ENCODE measurements at places on chromosomes 4 and X. TPM values are rescaled to one million over a fixed set of nuclear protein-coding genes. Genes with fewer than 3 reads are reported as not detected.

Gene PPAT
- 7.0 TPM for total RNA-seq

Gene CFAP99
- total RNA-seq: 0.18 TPM

DNA sequence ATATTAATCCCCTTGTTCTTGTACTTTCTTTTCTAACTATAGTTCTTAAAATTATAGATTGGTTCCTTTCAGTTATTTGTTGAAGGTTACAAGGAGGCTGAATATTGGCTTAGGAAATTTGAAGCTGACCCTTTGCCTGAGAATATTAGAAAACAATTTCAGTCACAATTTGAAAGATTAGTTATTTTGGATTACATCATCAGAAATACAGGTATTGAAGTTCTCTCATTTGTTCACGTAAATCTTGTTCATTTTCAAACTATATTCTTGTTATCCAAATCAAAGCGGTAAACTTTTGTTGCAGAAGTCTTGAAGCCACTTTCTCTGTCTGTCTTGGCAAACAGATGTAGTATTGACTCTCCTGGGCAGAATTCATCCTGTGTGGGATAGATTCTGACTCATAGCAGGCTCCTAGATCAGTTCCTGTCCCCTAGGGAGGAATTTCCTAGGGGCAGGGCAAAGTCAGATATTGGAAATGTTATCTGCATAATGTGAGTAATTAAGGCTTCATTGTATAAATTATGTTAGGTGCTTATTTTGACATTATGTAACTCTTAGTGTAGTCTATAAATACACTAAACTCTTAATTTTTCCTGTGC lies 25.2 kb downstream of the PI4K2B start:
- no peaks in the 10 kb centered on the region for H3K27me3 ChIP-seq
- no peak overlapping the region for H3K4me3 ChIP-seq
- no peaks in the 10 kb centered on the region for H3K36me3 ChIP-seq
- no peak overlapping the region for H3K27ac ChIP-seq

GRCh38 chr4:15513545-15513944 lies 43.9 kb downstream of the CC2D2A start:
- no peak overlapping the region for H3K4me3 ChIP-seq
- H3K27ac ChIP-seq: no peak overlapping the region
- H3K36me3 ChIP-seq: no peaks in the 10 kb centered on the region
- no peaks in the 10 kb centered on the region for H3K27me3 ChIP-seq
- no peaks in the 10 kb centered on the region for H3K4me1 ChIP-seq

Gene CLTRN
- 0.36 TPM for total RNA-seq

Gene CT45A5
- total RNA-seq: not detected

GRCh38 chr4:153676486-153676885 lies 7.6 kb upstream of the TLR2 start:
- H3K27ac ChIP-seq: no peak overlapping the region
- no peaks in the 10 kb centered on the region for H3K36me3 ChIP-seq
- no peaks in the 10 kb centered on the region for H3K4me1 ChIP-seq
- no peak for DNase-seq

Gene SMARCA1
- 41.9 TPM for total RNA-seq

DNA sequence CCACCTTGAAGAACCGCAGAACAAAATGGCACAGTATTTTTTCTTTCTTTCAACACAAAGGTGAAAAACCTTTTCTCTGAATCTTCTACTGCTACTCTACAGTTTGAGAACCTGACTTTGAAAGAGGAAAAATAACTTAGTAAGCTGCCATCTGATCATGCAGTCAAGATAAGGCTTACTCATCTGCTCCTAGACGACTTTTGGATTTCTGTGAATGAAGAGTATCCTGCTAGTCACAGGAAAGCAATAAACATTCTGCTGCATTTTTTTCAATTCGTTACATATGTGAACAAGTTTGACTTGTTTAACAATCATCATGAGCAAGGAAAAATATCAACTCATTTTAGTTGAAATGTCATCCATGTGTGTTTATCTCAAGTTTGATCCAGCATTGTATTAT lies 25.2 kb downstream of the TIGD2 start:
- H3K27ac ChIP-seq: no peak overlapping the region
- H3K4me3 ChIP-seq: no peak overlapping the region
- H3K4me1 ChIP-seq: no peaks in the 10 kb centered on the region
- H3K27me3 ChIP-seq: no peaks in the 10 kb centered on the region

- no peak overlapping the region for H3K27ac ChIP-seq
- peak; percentile 35 for DNase-seq
- no peak overlapping the region for H3K4me3 ChIP-seq
- no peaks in the 10 kb centered on the region for H3K4me1 ChIP-seq
Measured at GRCh38 chr4:175891851-175892250, 79.8 kb upstream of the GPM6A start.

DNA sequence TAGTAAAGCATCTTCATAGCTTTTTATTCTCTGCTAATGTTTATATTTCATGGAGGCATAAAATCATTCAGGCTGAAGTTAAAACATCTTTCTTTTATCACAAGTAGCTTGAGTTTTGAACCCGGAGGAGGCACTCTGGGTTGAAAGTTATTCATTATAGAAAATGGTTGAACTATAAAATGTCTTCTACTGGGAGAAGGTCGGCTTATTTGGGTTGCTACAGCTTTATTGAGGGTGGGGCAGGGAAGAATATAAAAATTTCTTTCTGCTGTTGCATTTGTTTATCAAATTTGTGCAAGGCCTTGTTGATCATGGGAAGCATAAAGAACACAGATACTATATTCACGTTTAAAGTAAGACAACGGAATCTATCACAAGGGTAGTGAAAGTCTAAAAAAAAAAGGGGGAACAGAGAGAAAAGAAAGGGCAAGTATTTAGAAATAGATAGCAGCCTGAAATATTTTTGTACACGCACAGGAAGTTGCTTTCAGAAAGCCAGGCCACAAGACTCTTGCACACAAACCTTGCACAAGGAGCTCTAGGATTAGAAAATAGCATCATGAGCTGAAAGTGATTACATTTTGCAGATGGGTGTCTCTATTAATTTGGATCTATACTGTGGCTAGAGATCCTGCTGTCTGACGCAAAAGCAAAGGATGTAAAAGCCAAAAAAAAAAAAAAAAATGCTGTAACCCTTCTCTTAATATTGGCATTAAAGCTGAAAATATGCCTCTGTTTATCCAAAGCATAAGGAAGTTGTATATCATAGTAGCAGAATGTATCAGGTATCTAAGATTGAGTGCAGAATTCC lies 37.2 kb upstream of the FAM9C start:
- no peak overlapping the region for H3K27ac ChIP-seq
- H3K4me3 ChIP-seq: no peak overlapping the region

Gene PLK4
- 14.6 TPM for total RNA-seq

DNA sequence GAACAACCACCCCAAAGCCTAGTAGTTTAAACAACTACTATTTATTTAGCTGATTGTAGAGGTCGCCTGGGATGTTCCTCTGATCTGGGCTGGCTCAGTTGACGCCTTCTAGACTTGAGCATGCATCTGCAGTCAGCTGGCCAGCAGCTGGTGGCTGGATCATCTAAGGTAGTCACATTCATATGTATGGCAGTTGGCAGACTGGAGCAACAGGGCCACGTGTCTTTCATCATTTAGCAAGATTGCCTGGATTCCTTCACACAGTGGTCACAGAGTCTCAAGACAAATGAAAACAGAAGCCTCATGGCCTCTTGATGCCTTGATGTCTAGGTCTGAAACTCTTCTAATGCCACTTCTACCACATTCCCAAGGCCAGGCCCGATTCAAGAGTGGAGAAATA lies 220.6 kb upstream of the S100G start:
- DNase-seq: no peak
- no peak overlapping the region for H3K27ac ChIP-seq
- no peak overlapping the region for H3K4me3 ChIP-seq
- H3K27me3 ChIP-seq: no peaks in the 10 kb centered on the region
- H3K36me3 ChIP-seq: no peaks in the 10 kb centered on the region

- peaks cover 3% of the 10 kb centered on the region for H3K36me3 ChIP-seq
- no peaks in the 10 kb centered on the region for H3K4me1 ChIP-seq
- no peak overlapping the region for H3K27ac ChIP-seq
- H3K27me3 ChIP-seq: no peaks in the 10 kb centered on the region
- DNase-seq: no peak
Measured at GRCh38 chr4:2694691-2695090, 61.4 kb downstream of the TNIP2 start.

- no peaks in the 10 kb centered on the region for H3K36me3 ChIP-seq
- no peaks in the 10 kb centered on the region for H3K4me1 ChIP-seq
- no peaks in the 10 kb centered on the region for H3K27me3 ChIP-seq
Measured at GRCh38 chr4:80709082-80709869, 321.2 kb upstream of the BMP3 start.

GRCh38 chr4:148834804-148835631 lies 392.8 kb upstream of the NR3C2 start:
- H3K4me1 ChIP-seq: no peaks in the 10 kb centered on the region
- H3K27ac ChIP-seq: no peak overlapping the region
- H3K27me3 ChIP-seq: no peaks in the 10 kb centered on the region
- DNase-seq: no peak
- no peaks in the 10 kb centered on the region for H3K36me3 ChIP-seq

- no peaks in the 10 kb centered on the region for H3K27me3 ChIP-seq
- H3K27ac ChIP-seq: no peak overlapping the region
- no peak overlapping the region for H3K4me3 ChIP-seq
Measured at GRCh38 chr4:95362906-95363558, 185.7 kb downstream of the UNC5C start.

- no peak overlapping the region for H3K27ac ChIP-seq
- H3K4me3 ChIP-seq: no peak overlapping the region
- H3K27me3 ChIP-seq: no peaks in the 10 kb centered on the region
- H3K36me3 ChIP-seq: no peaks in the 10 kb centered on the region
Measured at GRCh38 chrX:54237014-54237413, 54.0 kb upstream of the FAM120C start.

- H3K4me3 ChIP-seq: no peak overlapping the region
- peaks cover 3% of the 10 kb centered on the region for H3K36me3 ChIP-seq
- H3K27me3 ChIP-seq: no peaks in the 10 kb centered on the region
- DNase-seq: no peak
- H3K27ac ChIP-seq: no peak overlapping the region
- no peaks in the 10 kb centered on the region for H3K4me1 ChIP-seq
Measured at GRCh38 chr4:1958276-1959103, 50.3 kb downstream of the NELFA start.

DNA sequence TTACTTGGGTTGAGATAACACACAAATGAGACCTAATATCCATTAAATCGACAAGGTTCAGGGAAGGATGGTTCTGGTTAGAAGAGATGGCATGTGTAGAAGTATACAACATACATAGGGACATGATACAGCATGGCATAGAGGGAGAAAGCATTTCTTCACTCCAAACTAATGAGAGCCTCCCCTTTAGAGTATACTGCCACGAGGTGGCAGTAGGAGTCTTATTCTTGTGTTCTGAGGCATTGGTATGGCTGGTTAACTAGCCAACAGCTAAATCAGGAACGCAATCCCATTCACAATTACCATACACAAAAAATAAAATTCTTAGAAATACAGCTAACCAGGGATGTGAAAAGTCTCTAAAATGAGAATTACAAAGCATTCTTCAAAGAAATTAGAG lies 29.1 kb upstream of the TRO start:
- H3K36me3 ChIP-seq: no peaks in the 10 kb centered on the region
- H3K4me1 ChIP-seq: no peaks in the 10 kb centered on the region
- no peak overlapping the region for H3K4me3 ChIP-seq
- DNase-seq: peak; percentile 8
- no peak overlapping the region for H3K27ac ChIP-seq
- H3K27me3 ChIP-seq: no peaks in the 10 kb centered on the region

GRCh38 chr4:109764376-109764775 lies 34.5 kb upstream of the PLA2G12A start:
- no peaks in the 10 kb centered on the region for H3K27me3 ChIP-seq
- H3K4me1 ChIP-seq: no peaks in the 10 kb centered on the region
- no peak overlapping the region for H3K4me3 ChIP-seq
- H3K27ac ChIP-seq: no peak overlapping the region
- no peak for DNase-seq

Gene AGA
- 40.0 TPM for total RNA-seq

- H3K27ac ChIP-seq: no peak overlapping the region
- DNase-seq: no peak
- H3K4me3 ChIP-seq: no peak overlapping the region
Measured at GRCh38 chrX:1424147-1424851, 28.4 kb downstream of the ASMTL start.

Gene SSX4B
- total RNA-seq: not detected

DNA sequence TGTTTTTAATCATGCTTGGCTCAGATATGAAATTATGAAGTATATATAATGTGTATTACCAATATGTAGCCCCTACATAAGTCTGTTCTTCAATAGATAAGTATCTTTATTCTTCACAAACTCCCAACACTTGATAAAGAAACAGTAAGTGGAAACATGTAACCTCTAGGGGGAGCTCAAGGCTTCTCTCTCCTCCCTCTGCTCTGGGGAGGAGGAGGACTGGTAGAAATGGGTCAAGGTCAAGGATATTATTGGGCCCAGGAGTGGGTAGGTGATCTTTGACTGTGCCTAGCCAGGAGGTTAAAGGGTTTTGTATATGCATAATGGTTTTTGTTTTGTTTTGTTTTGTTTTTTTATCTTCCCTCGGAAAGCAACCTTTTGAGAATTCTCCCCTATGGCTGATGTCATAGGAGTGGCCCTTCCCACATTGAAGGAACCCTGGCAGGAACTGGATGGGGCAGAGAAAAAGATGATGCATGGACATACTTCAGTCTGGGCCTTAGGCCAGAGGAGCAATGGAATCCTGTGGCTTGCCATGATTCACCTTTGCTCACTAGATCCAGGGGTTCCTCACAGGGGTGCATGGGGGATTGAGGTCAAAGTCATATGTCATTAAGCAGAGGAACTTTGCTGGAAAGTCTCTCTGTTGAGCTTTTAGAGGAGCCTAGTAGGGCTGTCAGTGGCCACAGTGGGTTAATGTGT lies 460.3 kb downstream of the MID1IP1 start:
- H3K27me3 ChIP-seq: no peaks in the 10 kb centered on the region
- H3K4me3 ChIP-seq: no peak overlapping the region
- no peak overlapping the region for H3K27ac ChIP-seq
- H3K36me3 ChIP-seq: no peaks in the 10 kb centered on the region
- no peaks in the 10 kb centered on the region for H3K4me1 ChIP-seq

Gene SYN1
- 0.14 TPM for total RNA-seq

DNA sequence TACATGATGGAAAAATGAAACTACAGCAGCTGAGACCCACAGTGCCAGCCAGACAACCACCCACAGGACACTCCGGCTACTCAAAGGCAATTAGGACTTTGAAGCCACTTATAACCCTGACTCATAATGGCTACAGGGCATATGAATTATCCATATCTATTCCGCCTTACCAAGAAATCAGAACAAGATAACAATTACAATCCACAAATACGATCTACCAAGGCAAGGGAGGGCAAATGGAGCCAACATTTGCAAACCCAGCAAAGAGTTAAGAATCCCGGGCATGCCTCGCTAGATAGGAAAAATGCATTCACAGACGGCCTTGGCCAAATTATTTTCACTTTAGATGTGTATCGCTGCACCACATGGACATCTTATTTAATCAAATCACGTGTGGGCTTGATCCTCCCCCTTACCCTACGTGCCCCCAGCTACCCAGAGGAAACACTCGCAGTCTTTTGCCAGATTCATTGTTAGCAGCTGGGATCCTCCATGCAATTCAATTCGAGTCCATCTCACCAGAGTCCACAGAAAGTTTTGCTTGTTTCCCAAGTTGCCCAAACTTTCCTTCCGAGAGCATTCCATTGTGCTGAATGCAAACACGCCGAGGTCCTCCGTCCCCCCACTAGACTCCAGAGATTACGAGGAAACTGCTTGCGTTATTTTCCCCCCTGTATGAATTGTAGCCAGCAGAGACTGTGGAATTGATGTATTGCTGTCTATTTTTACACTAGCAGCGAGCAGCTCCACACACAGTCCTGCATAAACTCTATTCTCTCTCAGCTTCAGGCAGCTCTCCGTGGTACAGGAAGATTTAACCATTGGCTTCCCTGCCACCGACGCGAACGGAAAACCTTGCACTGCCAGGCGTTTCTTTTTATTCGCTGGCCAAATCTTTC lies 1.2 kb downstream of the PPARGC1A start:
- no peaks in the 10 kb centered on the region for H3K27me3 ChIP-seq
- DNase-seq: no peak
- H3K36me3 ChIP-seq: no peaks in the 10 kb centered on the region
- H3K4me3 ChIP-seq: peak overlapping the region; percentile 34
- no peaks in the 10 kb centered on the region for H3K4me1 ChIP-seq
- H3K27ac ChIP-seq: peak overlapping the region; percentile 62
